NCI-H146 (cell line): ENCODE measurements at places on chromosomes 6 and 20.

- no peak for DNase-seq
Measured at GRCh38 chr6:75126518-75126917, 79.3 kb downstream of the COL12A1 start.

DNA sequence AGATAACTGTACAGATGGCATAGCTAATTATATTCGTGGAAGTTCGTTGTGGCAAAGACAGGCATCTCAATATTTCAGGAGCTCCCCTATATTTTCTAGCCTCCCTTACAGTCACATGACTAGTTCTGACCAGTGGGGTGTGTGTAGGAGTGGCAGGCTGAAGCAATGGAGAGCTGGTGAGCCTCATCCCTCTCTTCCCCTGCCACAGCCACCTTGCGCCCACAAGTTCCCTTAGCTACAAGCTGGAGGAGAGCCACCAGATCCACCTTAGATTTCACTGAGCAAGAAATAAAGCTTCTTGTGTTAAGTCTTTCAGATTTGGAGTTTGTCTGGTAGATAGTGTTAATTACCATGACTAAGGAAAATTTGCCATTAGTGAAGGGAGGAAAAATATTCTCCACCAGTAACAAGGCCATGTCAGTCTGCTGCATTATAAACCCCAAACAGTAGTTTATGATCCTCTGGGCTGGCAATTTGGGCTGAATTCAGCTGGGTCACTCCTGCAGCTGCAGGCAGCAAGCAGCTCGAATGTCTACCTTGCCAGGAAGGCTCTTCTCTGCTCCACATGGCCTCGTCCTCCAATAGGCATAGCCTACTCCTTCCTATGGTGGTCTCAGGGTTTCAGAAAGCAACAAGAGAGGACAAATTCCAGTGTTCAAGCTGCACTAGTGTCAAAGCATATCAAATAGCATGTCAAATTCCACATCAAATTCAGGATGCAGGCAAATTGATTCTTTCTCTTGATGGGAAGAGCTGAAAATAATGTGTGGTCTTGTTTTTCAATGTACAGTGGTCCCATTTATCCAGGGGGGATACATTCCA, 7.4 kb upstream of the RBCK1 start:
- no peak for DNase-seq

DNA sequence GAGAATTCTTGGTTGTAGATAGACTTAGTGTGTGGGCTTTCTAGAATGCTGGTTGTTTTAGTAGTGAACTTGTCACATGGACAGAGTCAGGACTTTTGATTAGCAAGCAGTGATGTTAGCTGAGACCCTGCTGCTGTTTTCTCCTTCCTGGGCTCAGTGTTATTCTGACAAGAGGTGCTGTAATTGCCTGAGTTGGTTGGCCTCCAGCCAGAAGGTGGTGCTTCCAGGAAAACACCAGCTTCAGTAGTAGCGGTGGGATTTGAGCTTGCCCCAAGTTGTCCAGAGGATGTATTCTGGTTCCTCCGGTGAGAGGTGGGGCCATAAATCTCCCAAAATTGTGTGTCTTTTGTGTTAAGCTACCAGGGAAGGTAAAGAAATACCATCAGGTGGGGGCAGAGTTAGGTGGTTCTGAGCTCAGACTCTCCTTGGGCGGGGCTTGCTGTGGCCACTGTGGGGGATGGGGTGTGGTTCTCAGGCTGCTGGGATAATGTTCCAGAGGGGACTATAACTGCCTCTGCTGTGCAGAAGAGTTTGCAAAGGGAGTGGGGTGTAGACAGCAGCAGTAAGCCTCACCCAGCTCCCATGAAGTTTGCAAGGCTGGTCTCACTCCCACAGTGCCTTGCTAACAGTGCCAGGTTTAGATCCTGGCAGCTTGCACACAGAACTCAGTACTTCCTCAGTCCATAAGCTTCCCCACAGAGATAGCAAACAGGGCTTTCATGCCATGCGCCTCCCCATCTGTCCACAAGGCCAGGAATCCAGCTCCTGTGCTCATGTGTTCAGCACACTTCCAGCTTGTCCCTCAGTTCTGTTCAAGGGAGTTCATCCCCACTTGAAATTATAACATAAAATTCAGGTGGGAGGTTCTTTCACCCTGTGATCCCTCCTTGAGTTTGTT, 278.4 kb upstream of the PTCHD4 start:
- DNase-seq: peak; percentile 6

GRCh38 chr6:134026597-134026996, 25.8 kb downstream of the SLC2A12 start:
- DNase-seq: no peak

GRCh38 chr6:148440877-148441453, 98.3 kb downstream of the SASH1 start:
- DNase-seq: no peak

DNA sequence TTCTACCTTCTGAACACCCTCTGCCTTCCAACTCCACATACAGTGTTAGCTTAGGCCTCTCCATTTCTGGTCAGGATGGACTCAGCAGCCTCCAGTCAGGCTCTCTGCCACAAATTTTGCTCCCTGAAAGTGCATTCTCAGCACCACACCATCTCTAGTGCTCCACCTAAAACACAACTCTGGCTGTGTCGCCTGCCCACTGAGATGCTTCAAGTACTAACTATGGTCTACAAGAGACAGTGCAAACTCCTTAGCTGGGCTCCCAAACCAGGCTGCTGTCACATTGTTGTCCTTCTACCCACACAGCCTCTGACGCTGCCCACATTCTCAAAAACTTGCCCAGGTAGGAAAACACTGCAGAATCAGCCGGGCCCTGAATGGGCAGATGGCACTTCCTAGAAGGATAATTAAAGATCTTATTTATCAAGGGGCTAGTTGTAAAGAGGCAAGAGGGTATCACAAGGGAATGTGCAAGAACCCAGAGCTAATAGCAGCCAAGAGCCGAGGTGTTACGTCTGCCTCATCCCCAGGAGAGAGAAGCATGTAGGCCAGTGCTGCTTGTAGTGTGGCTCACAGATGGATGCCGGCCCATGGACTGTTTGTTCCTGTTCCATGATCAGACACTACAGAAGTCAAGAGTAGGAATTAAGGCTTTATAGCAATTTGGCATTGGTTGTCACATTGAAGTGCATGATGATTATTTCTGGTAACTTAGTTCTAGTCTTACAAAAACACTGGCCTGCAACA, 189.7 kb downstream of the LRFN2 start:
- DNase-seq: no peak

DNA sequence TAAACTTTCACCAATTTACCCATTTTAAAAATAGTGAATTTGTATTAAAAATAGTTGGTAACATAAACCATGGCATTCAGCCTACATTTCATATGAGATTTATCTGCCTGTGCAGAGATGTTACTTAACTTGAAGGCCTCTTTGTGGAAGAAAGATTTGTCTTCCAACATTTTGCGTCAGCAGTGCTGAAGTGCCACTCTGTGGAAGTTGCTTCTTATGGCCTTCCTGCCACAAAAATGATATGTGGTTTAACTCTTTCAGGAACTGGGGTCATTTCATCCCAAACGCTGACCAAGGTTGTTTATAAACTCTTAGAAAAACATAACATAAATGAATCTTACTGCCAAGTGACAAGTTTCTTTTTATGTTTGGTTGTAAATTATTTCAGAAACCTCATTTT, 246.8 kb downstream of the ARID1B start:
- DNase-seq: no peak
